ENCODE measurements at places on chromosomes 12 and 14. TPM values are rescaled to one million over a fixed set of nuclear protein-coding genes. Genes with fewer than 3 reads are reported as not detected.

Gene COX8C
- polyA plus RNA-seq, result not detected

GRCh38 chr14:47966076-47966810 lies 290.8 kb upstream of the MDGA2 start:
- DNase-seq, result no peak

DNA sequence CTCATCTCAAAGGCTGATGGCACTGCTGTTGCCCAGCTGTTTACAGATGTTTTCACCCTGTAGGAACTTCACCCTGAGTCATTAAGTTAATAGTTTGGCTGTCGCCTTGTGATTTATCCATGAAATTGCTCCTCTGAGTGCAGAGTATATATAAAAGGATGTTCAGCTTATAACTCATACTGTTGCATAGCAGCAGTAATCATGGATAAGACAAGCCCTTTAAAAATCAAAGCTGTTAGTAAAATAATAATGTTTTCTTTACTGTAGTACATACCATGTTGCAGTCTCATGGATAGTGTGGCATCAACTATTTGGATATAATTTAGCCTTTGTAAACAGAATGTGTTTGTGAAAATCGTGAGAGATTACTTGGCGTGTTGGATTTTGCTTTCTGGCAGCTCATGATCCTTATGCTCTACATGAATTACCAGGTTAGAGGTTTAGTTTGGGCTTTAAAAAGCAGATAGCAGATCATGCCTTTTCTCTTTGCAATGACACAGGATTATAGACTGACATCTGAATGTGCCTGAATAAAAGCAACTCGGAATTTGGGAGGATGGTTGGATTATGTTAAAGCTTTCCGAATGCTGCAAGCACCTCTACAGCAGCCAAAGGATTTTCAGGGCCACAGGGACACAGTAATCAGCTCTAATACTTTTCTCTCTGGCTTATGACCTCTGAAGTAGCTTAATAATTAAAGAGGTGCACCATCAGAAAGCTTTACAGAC lies 279.7 kb upstream of the ATP2B1 start:
- no peak for DNase-seq

DNA sequence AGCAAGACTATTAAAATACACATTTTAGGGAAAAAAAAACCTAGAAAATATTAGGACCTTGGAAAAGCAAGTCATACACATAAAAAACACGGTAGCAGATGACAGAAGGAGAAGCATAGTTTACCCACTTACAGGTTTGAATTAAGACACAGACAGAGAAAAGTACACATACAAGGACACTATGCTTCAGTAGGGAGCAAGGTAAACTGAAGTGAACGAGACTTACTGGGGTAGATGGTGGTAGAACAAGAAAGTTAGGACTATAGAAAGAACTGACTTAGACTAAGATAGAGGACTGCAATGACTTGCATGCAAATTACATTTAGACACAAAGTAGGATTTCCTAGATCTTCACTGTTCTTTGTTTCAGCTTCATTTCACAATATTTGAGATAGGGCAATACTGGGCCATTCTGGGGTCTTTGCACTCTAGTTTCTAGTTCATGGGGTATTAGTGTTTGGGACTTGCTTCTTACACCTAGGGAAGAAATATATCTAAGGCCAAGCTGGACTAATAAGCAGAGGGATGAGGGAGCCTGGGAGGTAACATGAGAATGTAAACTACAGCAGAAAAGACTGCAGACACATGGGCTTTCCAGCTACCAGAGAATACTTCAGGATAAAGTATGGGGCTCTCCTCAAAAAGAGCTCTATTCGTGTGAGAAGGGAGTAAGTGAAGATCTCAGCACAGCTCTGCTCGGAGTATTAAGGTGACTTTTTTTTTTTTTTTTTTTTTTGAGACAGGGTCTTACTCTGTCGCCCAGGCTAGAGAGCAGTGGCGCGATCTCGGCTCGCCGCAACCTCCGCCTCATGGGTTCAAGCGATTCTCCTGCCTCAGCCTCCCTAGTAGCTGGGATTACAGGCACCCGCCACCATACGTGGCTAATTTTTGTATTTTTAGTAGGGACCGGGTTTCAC lies 27.7 kb upstream of the STAC3 start:
- DNase-seq, result no peak

Gene TMEM132D
- polyA plus RNA-seq, result not detected

Gene P2RX4
- 3.3 TPM for polyA plus RNA-seq

DNA sequence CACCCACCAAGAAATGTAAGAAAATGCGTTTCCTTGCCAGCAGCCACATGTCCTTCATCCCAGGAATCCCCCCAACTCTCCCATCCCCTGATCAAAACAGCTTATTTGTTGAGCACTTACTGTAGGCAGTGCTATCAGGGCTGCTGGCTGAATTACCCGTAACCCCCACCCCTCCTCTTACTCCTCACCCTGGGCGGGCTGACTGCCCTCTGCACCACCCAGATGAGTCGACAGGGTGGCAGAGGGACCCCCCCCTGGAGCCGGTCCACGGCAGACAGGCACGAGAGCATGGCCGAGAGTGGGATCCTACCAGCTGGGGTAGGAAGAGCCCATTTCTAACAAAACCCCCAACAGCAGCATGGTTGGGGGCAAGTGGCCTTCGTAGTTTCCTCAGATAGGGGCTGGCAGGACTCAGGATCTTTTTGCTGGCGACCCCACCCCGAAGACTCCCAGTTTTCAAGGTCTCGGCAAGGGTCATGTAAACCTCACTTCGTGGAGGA lies 1.1 kb upstream of the RHOF start:
- DNase-seq, result no peak

- DNase-seq, result no peak
These were observed 26.2 kb downstream of the PLXNC1 start for GRCh38 chr12:94174576-94174975.

Gene BCL11B
- polyA plus RNA-seq, result 2.0 TPM

GRCh38 chr12:8037046-8037663 lies 4.6 kb downstream of the FOXJ2 start:
- no peak for DNase-seq

GRCh38 chr12:115521771-115522409 lies 755.6 kb downstream of the MED13L start:
- DNase-seq, result no peak

DNA sequence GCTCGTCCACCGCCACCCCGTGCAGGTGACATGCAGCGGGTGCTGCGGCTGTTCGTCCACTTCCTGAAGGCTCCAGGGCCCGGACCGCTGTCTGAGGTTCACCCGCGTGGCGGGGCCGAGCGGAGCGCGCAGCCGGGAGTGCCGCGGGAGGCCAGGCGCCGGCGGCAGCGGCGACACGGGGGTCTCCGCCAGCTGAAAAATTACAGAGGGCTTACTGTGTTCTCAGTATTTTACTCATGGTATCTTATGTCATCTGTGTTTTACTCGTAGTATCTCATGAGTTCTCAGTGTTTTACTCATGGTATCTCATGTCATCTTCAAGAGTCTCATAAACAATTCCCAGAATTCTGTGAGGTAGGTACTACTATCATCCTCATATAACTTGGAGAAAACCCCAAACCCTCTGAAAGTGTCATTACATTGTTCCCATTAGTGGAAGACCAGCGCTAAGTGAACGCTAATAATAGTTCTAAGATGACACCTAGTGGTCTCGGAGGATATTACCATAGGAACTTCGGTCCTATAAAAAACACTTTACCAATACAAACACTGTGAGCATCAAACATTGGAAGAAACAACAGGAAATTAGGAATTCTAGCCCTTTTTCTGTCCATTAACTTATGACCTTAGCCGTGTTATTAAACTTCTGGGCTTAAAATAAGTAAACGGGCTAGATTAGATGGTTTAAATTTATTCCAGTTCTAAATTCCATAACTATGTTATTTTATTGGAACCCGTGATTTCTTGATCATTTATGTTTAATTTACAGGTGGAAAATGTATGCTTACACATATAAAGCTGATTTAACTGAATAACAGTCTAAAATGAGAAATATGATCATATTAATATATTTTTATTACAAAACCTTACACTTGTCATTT lies 32.4 kb downstream of the AK7 start:
- DNase-seq, result peak; percentile 65

- DNase-seq, result no peak
These were observed 3.8 kb downstream of the SDSL start for GRCh38 chr12:113425960-113426453.

GRCh38 chr12:121086781-121087295 lies 45.8 kb upstream of the P2RX7 start:
- DNase-seq, result no peak

DNA sequence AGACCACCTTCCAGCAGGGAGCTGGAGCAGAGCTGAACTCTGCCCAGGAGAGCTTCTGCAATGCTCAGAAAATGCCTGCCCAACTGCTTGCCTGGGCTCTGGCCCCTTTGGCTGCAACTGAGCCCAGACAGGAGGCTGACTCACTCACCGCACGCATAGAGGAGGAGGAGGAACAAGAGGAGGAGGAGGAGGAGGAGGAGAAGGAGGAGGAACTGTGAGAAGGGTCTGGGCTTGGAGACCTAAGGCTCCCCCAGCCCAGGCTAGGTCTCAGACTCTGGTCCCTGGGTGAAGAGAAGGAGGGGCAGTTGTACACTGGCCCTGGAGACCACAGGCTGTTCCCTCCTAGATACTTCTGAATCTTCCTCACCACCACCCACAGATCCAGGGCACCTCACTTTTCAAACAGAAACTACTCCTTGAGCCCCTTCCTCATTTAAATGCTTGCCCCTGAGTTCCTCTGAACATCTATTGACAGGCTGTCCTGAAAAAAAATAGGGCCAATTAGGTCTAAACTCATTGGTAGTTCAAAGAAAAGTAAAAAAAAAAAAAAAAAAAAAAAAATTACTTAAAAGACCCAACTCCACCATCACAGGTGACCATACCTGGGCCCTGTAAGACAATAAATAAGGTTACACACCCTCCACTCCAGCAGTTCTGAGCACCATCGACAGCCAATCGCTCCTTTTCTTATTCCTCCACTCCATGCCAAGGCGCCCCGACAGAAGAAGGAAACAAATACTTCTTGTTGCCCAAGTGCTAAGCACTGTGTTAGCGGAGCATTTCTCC lies 674 bp downstream of the VDR start:
- peak; percentile 85 for DNase-seq

- no peak for DNase-seq
These were observed 173.4 kb upstream of the PZP start for GRCh38 chr12:9381619-9382018.

DNA sequence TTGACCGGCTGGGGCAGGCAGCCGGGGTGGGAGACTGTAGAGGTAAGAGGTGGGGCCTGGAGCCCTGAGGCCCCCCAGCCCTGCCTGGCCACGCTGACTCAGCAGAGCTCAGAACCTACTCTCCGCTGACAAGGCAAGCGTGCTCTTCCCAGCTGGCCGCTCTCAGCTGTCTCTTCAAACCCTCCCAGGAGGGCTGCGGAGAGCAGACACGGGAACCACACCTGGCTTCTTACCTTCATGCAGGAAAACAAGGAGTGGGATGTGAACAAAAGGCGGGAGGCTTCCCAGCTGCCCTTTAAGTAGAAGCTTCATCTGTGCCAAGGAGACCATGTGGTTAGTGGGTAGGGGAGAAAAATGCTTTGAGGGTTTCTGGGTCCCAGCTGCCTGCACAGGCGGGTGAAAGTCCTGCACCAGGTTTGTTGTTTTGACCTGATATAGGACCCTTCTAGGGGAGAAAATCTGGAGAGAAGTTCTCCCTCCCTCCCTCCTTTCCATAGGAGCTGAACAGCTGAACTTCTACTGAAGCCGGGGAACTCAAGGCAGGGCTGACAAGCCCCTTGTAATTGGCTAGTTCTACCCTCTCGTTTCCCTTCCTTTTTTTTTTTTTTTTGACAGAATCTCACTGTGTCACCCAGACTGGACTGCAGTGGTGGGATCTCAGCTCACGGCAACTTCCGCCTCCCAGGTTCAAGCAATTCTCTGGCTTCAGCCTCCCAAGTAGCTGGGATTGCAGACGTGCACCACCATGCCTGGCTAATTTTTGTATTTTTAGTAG lies 12.8 kb upstream of the TESC start:
- no peak for DNase-seq

- no peak for DNase-seq
These were observed 130.5 kb downstream of the SEC23A start for GRCh38 chr14:38972511-38972910.

DNA sequence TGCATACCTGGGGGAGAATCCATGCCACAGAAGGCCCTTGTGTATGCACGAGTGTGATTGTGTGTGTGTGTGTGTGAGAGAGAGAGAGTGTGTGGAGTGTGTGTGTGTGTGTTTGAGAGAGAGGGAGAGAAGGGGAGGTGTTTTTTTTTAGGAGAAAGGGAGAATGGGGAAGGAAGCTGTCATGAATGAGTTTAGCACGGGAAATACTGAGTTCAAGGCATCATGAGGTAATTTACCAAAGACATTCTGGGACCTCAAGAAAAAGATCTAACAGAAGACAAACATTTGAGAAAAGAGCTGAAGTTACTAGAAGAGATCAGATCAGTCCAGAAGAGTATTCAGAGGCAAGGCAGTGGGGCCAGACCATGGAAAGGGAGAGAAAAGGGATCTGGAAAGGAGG lies 157.1 kb downstream of the TTC7B start:
- DNase-seq, result no peak

DNA sequence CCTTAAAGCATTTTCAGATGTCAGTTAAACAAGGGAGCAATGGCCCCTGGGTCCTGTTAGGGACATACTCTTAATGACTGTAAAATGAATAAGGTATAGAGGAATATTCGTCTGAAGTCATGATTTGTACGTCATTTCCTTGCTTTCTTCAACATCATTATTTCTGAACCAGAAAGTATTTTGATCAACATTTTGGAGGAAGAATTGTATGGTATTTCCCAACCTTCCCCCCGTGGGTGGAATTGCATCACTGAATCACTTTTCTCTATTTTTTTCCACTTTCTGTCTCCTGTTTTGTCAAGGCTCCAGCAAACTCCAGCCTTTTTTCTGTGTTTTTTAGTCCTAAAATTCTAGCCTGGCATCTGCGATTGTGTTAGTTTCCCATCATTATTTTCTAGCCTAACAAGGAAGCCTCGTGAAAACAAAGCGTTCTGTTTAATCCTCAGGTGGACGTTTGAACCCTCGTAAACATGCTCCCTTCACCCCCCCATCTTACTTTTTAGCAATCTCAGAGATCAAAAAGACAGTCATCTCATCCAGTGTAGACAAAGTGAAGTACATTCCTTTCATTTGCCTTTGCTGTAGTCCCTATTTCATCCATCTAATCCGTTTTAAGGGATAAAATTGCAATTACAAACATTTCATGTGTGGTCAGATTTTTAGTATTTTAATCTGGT lies 62.3 kb downstream of the ETV6 start:
- DNase-seq, result no peak

Gene KCNC2
- polyA plus RNA-seq, result not detected

All from mammary epithelial cell (primary cell).